ENCODE measurements at places on chromosomes 7 and 10.

- no peak for DNase-seq
Measured at GRCh38 chr7:148712678-148713329, 14.1 kb downstream of the CUL1 start.

DNA sequence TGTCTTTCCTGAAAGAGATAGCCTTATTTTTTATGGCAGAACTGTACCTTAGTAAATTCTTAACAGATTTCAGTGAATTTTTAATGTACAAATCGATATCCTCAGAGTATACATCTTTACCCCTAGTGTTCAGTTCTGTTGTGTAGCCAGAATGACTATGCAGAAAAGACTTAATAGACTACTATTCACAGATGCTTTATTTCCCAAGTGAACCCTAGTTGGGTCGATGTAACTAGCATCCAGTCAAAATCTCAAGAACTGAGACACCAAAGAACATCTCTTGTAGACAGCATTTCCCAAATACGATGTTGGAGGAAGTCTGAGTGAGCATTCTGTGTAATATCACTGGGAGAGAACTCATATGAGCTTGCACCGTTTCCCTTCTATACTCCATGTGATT, 1.5 kb downstream of the AKR1C3 start:
- DNase-seq: no peak

- DNase-seq: no peak
Measured at GRCh38 chr10:107767185-107767584, 602.7 kb upstream of the SORCS1 start.

DNA sequence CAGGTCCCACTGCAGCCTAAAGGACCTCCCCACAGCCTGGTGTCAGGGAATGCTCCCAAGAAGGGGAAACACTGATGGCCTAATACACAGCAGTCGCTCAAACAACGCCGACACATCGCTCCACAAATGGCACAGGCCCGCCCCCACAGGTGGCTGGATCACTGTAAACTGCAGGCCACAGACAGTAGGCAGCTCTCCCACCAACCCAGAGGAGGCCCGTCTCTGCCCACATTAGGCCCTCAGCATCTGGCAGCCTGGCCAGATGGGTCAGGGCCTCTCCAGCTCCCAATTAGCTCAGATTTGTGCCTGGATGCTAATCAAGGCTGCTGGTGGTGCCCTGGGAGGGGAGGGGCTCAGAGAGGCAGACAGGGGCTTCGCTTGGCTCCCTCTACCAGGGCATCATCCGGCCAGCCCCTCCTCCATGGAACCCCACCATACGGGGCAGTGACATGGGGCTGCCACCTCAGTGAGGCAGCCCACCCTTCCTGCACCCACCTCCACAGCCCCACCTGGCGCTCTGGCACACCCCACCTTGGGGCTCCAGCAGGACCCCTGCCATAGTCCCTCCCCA, 42.7 kb downstream of the CAMK2B start:
- peak; percentile 82 for DNase-seq

GRCh38 chr10:102804382-102805055, 32.7 kb downstream of the CYP17A1 start:
- no peak for DNase-seq

DNA sequence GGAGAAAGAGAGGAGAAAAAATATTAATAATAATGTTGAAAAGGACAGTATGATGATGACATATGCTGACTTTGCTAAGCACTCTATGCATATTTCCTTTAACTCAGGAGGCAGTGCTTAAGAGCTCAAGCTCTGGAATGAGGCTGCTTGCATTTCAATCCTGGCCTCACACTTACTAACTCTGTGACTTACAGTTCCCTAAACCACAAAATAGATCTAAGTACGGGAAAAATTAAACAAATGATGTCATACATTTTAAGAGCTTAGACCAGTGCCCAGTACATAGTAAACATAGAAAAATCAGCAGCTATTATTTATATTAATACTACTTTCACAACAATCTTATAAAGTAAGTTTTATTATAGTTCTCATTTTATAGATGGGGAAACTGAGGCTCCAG, 61.3 kb downstream of the GFRA1 start:
- no peak for DNase-seq

Measured in mesenteric fat pad (tissue), 1 donor.